ENCODE measurements at places on chromosomes 4 and X. TPM values are rescaled to one million over a fixed set of nuclear protein-coding genes. Genes with fewer than 3 reads are reported as not detected.

- DNase-seq: no peak
Measured at GRCh38 chr4:163600727-163601126, 106.2 kb downstream of the TMA16 start.

- no peak for DNase-seq
Measured at GRCh38 chr4:97819294-97819693, 324.0 kb downstream of the STPG2 start.

DNA sequence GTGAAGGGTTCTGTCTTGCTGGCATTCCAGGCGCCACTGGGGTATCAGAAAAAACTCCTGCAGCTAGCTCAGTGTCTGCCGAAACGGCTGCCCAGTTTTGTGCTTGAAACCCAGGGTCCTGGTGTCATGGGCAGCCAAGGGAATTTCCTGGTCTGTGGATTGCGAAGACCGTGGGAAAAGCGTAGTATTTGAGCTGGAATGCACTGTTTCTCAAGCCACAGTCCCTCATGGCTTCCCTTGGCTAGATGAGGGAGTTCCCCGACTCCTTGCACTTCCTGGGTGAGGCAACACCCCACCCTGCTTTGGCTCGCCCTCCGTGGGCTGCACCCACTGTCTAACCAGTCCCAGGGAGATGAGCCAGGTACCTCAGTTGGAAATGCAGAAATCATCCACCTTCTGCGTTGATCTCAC lies 40.1 kb downstream of the NOP14 start:
- DNase-seq: peak; percentile 51

GRCh38 chr4:120037411-120037810 lies 29.2 kb downstream of the MAD2L1 start:
- no peak for DNase-seq

Gene GYG2
- total RNA-seq: 16.3 TPM

- DNase-seq: peak; percentile 41
Measured at GRCh38 chrX:107826238-107827029, 768 bp downstream of the MID2 start.

Gene ETDB
- total RNA-seq: not detected

Gene DRP2
- total RNA-seq: 4.2 TPM

DNA sequence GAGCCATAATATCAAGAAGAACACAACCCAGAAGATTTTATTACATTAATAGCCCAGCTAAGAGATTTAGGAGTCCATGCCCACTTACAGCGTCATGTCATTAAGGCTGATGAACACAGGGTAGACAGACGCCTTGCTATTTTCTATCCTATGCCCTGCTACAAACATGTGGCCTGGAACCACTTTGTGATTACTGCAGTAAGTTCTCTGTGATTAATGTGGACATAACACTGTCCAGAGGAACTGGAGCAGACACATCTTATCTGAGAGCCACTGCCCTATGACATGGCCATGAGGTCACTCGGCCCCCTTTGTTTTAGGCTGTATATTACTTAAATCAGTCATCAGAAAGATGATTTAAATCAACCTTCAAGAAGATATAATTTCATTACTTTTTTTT lies 211.7 kb downstream of the MAML3 start:
- DNase-seq: no peak

Gene SRPX2
- total RNA-seq: 39.3 TPM

Gene CT83
- not detected for total RNA-seq

Gene TCEAL7
- total RNA-seq: 7.6 TPM

DNA sequence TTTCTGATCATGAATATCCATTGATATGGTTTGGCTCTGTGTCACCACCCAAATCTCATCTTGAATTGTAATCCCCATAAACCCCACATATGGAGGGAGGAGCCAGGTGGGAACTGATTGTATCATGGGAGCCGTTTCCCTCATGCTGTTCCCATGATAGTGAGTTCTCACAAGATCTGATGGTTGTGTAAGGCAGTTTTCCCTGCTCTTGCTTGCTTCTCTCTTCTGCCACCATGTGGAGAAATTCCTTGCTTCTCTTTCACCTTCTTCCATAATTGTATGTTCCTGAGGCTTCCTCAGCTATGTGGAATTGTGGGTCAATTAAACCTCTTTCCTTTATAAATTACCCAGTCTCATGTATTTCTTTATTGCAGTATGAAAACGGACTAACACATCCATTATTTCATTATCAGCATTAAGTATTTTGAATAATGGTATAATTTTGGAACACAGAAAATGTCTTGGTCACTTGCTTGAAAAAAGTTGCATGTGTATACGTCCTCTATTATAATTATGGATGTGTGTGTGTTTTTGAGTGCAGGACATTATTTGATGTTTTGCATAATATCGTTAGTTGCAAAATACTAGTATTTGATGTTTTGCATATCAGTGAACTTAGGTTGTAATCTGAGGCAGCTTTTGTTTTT lies 334.6 kb downstream of the PCDH10 start:
- peak; percentile 47 for DNase-seq

DNA sequence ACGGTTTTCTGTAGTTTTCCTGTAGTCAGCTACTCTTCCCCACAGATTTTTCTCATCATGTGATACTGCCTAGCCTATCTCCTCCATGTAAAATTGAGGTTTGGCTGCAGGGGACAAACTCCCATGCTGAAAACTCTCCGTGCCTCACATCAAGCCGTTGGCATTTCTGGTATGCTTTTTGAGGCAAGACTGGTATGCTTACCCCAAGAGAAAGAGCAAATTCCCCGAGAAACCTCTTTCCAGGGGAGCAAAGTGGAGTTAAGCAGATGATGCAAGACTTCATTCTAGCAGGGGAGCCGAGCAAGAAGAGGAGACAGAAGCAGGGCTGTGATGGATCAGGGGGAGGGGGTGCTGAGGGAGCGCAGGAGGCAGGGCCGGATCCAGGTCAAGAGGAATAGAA lies 4.8 kb downstream of the SOWAHD start:
- peak; percentile 86 for DNase-seq

- no peak for DNase-seq
Measured at GRCh38 chrX:8868906-8869305, 67.7 kb upstream of the FAM9A start.

- no peak for DNase-seq
Measured at GRCh38 chr4:60384516-60384915, 815.6 kb upstream of the ADGRL3 start.

Gene KCND1
- 5.6 TPM for total RNA-seq

GRCh38 chrX:11530621-11531020 lies 135.1 kb downstream of the ARHGAP6 start:
- peak; percentile 5 for DNase-seq

- peak; percentile 95 for DNase-seq
Measured at GRCh38 chr4:156298230-156298629, 344.6 kb upstream of the CTSO start.

DNA sequence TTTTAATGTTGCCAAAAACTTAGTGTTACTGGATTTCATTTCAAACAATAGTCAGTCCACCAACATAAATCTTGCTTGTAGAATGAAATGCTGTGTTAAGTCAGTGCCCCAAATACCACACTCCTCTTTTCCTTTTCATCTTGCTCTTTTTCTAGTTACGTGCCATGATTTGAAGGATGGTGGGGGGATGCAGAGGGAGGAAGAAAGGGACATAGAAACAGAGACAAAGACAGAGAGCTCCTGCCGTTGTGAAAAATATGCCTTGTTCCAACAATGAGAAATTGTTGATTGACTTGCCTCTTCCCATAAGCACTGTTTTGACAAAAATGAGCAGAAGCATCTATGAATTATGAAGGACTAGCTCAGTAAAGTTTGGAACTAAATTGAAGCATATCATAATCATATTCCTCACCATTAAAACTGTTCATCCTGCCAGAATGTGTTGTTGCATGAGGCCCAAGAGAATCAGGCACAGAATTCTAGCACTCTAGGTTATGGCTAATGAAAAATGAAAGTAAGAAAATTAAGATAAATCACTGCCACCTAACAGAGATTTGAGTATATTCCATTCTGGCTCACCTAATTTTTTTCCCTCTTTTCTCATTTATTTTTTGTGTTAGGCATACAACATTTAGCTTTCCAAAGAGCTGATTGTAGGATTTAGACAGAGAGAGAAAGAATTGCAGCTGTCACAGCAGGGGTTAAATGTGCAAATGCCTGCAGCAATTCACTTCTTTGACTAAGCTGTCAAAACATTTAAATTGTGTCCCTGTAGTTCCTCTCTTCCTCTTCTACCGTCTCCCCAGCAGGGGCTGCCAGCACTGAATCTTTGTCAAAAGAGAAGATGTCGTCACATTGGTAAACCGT lies 111.6 kb upstream of the PTPN13 start:
- DNase-seq: no peak

Gene NEIL3
- 0.91 TPM for total RNA-seq

- DNase-seq: no peak
Measured at GRCh38 chr4:156975686-156976085, 4.1 kb upstream of the PDGFC start.

DNA sequence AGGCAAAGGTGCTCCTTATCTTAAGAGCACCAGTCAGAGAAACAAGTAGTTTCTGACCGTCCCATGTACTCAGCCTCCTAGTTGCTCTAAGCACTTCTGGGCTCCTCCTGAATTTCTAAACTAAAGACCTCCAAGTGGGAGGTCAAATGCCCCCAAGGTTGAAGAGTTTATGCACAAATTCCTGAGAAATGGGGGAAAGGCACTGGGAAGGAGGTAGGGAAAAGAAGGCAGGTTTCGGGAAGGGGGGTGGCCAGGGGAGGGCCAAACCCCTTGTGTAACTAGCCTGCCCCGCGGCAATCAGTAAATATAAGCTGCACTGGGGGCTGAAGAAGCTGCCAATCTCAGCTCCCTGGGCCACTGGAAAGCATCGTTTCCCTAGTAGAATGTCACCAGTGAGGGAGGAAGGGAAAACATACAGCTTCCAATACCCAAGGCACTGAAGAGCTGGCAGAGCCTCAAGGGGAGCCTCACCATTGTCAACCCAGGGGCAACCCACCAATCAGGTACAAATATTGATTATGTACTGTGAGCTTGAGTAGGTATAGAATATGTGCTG lies 3.4 kb downstream of the FOXO4 start:
- no peak for DNase-seq

DNA sequence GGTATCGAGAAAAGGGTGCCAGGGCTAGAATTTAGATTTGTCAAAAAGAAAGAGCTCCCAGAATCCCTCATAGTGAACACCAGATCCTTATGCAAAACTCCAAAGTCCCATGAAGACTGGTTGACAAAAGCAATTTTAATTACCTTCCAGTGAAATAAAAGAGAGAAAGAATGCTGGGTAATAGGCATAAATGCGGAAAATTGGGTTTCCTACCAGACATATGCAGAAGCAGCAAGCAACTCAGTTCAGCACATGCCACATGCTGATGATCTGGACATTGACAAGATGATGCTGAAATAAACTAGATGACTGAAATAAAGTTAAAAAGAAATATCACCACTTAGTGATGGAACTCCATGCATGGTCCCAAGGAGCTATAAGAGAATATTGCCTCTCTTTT lies 83.9 kb downstream of the KCNIP4 start:
- no peak for DNase-seq
